ENCODE measurements at places on chromosomes 12 and 14.

DNA sequence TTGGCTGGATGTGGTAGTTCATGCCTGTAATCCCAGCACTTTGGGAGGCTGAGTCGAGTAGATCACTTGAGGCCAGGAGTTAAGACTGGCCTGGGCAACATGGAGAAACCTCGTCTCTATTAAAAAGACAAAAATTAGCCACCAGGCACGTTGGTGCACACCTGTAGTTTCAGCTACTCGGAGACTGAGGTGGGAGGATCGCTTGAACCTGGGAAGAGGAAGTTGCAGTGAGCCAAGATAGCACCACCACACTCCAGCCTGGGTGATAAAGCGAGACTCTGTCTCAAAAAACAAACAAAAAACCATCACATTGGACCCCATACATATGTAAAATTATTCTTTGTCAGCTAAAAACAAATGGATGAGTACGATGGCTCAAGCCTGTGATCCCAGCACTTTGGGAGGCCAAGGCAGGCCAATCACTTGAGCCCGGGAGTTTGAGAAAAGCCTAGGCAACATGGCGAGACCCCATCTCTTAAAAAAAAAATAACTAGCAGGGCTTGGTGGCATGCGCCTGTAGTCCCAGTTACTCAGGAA, 43.9 kb downstream of the LIMA1 start:
- DNase-seq, result no peak

DNA sequence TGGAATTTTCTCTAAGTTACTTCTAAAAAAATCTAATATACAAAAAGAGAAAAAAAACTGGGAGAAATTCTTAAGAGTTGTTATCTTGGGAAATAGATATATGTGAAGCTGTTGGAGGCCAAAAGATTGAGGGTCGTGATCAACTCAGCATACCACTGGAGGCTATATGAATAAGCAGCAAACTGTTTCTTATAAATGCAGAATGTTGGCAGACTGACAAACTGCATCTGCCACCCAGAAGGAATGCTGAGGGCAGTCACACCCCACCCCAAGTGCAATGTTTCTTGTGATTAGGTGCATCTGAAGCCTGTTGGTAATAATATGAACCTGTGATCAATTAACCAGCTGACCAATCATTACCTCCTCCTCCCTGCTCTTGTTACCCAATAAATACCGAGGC, 818.6 kb upstream of the MGAT4C start:
- no peak for DNase-seq

- no peak for DNase-seq
These were observed 361.5 kb downstream of the EGLN3 start for GRCh38 chr14:33589334-33589733.

DNA sequence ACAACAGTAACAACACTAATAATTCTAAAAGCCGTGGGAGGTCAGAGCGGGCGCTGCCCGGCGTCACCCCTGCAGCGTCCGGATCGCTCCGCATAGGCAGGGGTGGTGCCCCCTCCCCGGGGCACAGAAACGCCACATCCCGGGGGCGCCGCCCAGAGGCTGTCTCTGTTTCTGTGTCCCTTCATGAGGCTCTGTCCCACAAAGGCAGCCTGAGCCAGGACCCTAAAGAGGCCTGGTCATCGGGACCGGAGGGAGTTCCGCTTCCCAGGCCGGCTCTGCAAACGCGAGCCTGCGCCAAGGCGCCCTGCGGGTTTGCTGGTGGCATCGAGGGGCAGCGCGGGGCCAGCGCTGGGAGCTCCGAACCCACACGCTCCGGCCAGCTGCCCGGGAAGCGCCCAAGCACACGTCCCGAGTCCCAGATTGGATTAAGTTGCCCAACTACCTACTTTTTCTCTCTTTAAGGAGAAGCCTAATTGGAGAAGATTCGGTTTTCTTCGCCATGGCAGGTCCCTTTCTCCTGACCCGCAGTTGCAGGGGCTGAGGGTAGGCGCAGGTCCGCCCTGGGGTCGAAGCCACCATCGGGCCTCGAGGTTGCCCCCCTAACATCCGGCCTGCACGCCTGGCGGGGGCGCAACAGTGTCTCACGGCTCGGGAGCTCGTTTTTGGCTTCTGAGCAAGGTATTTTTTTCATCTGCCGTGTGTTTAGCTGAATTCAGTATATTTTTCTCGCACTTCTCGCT, 421.7 kb downstream of the VRK1 start:
- no peak for DNase-seq

GRCh38 chr12:131060011-131060703, 106.5 kb downstream of the ADGRD1 start:
- DNase-seq, result no peak

GRCh38 chr14:23357261-23357660, 4.6 kb upstream of the SLC22A17 start:
- no peak for DNase-seq

DNA sequence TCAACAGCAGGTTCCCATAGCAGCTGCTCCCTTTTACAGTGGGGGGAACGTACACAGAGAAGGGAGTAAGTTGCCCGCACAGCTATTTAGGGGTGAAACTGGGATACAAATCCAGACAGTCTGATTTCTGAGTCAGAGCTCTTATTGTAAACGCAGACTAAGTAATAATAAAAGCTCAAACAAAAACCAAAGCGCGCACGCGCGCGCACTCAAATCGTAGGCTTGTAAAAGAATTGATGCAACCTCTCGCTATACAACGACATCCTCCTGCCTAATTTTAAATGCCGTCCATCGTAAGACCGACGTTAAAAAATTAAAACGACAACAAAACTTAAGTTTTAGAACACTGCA, 747 bp upstream of the DACT1 start:
- DNase-seq, result no peak

GRCh38 chr14:72957213-72957612, 30.9 kb downstream of the DCAF4 start:
- no peak for DNase-seq

- peak; percentile 32 for DNase-seq
These were observed 127.9 kb upstream of the TMEM132D start for GRCh38 chr12:130031571-130032189.

- no peak for DNase-seq
These were observed 29.5 kb downstream of the ACTN1 start for GRCh38 chr14:68949601-68949965.

DNA sequence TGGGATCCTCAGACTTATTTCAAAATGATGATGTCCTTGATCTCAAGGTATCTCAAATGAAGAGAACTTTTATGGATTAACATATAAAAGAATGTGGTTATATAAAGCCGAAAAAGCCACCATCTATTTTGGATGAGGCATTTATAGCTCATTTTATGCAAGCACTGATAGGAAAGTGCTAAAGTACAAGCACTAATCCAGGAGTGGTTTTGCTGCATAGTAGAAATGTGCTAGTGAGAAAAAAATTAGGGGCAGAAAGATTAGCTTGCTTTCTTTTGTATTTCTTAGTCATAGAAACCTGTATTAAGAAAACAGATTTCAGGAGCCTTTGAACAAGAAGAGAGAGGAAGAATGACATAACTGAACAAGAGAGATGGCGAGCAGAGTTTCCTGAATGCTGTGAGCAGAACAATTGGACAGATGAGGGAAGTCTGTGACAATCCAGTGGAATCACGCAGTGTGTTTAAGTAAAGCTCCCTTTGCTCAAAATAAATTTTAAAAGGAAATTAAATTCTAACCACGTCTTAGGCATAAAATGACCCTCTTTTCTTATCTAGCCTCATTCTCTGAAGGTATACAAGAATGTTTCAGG, 238.2 kb upstream of the NOVA1 start:
- DNase-seq, result no peak

DNA sequence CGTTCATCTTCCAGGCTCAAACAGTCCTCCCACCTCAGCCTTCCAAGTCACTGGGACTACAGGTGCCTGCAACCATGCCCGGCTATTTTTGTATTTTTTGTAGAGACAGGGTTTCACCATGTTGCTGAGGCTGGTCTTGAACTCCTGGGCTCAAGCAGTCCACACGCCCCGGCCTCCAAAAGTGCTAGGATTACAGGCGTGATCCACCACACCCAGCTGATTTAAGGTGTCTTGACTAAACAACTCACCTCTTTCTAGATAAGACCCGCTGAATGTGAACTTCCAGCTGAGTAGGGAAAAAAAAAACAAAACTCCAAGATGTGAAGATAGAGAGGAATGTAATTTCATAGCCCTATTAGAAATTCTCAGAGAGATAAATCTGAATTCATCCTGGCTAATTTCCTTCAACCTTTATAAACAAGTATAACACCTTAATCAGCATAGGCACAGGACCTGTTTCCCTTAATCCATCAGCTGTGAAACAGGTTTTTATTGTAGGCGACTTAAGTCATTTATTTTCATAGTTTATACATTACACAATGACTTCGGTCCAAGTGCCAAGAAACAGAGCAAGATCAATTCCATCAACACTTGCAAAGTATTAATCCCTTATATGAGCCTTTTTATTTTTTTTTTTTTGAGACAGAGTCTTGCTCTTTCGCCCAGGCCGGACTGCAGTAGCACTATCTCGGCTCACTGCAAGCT, 51.5 kb downstream of the HCAR2 start:
- DNase-seq, result no peak

DNA sequence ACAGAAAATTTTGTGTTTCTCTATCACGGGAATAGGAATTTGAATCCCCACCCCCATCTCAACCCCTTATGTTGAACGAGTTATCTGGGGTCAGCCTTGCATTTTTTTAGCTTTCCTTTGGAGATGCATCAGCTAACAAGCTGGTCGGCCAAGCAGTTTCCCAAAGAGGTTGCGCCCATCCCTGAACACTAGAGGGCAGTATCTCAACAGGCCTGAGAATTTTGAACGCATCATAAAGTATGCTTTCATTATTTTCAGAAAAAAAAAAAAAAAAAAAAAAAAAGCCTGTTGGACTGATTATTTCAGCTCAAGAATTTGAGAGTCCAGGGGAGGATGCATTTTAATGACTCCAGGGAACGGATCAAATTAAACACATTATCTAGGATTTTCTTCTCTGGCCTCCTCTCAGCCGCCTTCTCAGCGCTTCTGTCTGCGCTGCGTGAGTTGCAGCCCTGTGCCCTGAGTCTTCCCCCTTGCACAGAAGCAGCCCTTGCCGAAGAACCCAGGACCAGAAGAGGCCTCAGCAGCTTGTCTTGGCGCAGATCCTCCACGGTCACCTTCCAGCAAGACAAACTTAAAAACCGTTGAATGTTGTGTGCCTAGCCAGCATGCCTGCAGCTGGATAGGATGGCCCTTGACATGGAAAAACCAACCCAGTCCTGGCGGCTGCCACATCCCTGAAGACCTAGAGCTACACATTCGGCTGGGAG, 76.6 kb upstream of the GZMB start:
- peak; percentile 48 for DNase-seq

GRCh38 chr14:94058674-94059138, 22.3 kb downstream of the DDX24 start:
- no peak for DNase-seq

- DNase-seq, result no peak
These were observed 74.9 kb upstream of the CMKLR1 start for GRCh38 chr12:108414021-108414420.

DNA sequence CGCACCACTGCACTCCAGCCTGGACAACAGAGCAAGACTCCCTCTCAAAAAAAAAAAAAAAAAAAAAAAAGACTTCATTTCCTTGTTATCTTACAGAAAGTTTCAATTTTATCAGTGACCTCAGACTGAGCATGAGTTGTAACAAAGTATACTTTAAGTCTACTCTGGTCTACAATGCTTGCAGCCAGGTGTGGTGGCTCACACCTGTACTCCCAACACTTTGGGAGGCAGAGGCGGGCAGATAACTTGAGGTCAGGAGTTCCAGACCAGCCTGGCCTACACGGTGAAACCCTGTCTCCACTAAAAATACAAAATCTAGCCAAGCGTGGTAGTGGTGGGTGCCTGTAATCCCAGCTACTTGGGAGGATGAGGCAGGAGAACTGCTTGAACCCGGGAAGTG, 18.0 kb downstream of the HNRNPC start:
- no peak for DNase-seq

DNA sequence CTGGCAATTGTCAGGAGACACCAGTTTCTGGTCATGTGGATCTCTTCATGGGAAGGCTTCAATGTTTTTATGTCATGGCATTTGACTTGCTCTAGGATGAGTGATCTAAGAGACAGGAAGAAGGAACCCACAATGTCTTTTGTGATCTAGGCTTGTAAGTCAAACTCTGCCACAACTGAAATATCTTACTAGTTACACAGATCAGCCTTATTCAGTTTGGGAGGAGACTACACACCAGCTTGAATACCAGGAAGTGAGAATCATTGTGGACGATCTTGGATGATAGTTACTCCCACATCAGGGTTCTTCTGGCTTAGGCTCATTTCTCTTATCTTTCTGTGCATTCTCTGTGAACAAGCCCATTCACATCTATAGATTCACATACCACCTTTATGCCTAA, 236.2 kb upstream of the FBXO33 start:
- no peak for DNase-seq

GRCh38 chr12:49219417-49220026, 30.6 kb upstream of the TUBA1A start:
- DNase-seq, result no peak

GRCh38 chr14:63895510-63895909, 42.7 kb downstream of the SYNE2 start:
- DNase-seq, result peak; percentile 62

- DNase-seq, result no peak
These were observed 186.1 kb downstream of the FOXG1 start for GRCh38 chr14:28952666-28953065.

Measured in NCI-H1105 (cell line).